ENCODE measurements at places on chromosomes 7 and 10.
A peak's percentile ranks its signal among the peaks of the same experiment; 100 is the strongest.

DNA sequence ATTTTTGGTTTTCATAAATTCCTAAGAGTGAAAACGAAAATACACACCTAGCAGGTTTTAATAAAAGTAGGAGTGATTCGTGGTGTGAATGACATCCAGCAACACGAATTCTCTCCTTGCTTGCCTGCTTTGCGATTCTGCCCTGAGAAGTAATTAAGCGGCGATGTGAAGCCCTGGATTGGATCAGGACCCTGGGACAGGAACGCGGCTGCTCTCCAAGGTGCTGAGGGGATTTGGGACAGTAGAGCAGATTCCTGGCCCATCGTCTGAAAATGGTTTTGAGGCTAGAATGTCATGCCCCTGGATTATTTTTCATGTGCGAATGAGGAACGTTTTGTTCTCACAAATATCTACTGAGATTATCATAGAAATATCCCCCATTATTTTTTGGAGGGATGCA, 7.8 kb downstream of the NPS start:
- no peak for DNase-seq

GRCh38 chr10:43865265-43866135, 216.8 kb upstream of the ZNF32 start:
- no peak for DNase-seq

DNA sequence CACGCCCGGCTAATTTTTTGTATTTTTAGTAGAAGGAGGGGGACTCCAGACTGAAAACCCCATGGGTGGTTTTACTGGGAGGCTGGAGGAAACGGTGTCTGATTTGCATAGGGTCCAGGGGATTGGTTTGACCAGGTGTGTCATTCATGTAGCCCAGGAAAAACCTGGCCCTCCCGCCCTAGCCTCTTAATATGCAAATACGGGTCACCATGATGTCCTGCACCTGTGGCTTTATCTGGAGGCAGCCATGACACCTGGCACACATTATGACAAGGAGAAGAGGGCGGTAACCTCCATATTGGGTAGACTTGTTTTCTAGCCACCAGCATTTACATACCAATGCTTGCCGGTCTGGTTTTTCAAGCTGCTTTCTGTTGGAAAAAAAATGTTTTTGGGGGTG, 68.0 kb downstream of the TRIL start:
- peak; percentile 93 for DNase-seq

- no peak for DNase-seq
Measured at GRCh38 chr7:100723732-100724275, 3.5 kb downstream of the EPO start.

DNA sequence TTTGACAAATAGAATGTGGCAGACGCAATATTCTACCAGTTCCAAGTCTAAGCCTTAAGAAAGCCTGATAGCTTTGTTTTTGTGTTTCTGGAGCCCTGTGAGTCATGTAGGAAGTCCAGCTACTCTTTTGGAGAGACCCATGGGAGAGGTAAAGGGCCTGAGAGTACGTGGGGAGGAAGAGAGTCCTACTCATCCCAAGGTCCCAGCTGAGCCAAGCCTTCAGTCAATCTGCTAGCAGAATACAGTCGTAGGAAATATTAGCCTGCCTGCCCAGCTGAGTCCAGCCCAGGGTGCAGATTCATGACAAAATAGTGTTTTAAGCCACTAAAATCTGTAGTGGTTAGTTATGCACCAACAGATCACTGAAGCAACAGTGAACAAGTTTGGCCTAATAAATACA, 9.0 kb upstream of the GNA12 start:
- DNase-seq, result no peak

- no peak for DNase-seq
Measured at GRCh38 chr7:117012696-117013095, 59.4 kb downstream of the ST7 start.
